GM03348 (cell line): ENCODE measurements at places on chromosomes 1 and 21.
A peak's percentile ranks its signal among the peaks of the same experiment; 100 is the strongest.

DNA sequence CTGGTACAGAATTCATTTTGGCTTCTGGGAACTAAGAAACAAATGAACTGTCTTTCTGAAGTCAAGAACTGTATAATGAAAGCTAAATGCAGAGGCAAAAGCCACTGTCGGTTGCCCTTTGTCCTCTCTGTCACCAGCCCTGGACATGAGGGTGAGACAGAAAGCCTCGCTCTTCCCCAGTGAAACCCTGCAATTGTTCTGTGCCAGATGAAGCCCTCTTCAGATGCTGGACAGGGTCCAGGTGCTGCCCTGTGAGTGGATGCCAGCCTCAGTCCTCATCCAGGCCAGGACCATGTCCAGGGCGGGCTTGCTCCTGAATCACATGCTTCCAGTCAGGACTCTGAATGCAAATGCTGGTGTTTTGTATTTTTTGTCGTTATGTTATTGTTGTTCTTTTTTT, 138.7 kb downstream of the RUNX1 start:
- no peak for DNase-seq

DNA sequence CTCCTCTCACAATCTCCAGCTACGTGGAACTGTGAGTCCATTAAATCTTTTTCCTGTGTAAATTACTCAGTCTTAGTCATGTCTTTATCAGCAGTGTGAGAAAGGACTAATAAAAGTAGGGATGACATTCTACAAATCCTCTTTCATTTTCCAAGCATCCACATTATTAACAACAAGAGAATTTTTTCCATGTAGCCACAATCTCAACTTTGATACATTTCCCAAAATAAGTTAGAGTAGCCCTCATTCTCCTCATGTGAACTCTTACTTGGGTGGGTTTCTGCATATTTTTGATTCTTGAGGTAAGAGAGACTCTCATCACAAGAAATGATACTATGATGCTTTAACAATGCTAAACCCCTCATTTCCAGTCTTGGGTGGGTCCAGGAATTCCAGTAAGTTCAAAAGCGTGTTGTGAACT, 52.8 kb downstream of the TNFSF18 start:
- no peak for DNase-seq

GRCh38 chr21:42794551-42794950, 84.8 kb downstream of the WDR4 start:
- no peak for DNase-seq

GRCh38 chr1:110673805-110674336, 869 bp downstream of the KCNA3 start:
- DNase-seq: no peak

- DNase-seq: no peak
Observed at GRCh38 chr1:206690516-206690915, 5.8 kb downstream of the MAPKAPK2 start.

GRCh38 chr1:12473596-12474362, 144.2 kb downstream of the DHRS3 start:
- no peak for DNase-seq

- no peak for DNase-seq
Observed at GRCh38 chr1:84961316-84961715, 35.6 kb downstream of the MCOLN2 start.

DNA sequence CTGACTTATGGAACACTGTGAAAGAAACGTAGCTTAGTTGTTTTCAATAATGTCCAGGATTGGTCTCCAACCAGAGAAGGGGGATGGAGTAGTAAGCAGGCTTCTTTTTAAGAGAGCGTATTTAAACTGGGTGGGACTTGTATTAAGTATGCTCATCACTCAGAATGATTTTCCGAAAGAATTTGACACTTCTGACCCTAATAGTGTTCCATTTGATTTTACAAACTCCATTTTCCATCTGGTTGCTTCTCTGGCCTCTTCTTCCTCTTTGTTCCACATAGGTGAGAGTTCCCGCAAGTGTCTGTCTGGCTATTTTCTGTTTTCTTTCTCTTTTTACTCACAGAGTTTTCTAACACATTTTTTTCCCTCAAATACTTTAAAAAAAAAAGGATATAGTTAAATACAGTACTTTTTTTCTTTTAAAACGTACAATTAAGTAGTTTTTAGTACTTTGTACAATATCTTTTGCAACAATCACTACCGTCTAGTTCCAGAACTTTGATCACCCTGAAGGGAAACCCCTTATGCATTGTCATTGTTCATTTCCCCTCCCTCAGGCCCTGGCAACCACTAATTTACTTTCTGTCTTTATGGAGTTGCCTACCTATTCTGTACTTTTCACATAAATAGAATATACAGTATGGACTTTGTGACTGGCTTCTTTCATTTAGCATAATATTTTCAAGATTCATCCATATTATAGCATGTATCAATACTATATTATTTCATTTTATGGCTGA, 67.0 kb downstream of the RASAL2 start:
- DNase-seq: no peak

GRCh38 chr1:21568809-21569385, 59.7 kb downstream of the ALPL start:
- DNase-seq: no peak

GRCh38 chr21:34091032-34091431, 17.7 kb downstream of the MRPS6 start:
- no peak for DNase-seq

GRCh38 chr1:119291611-119292206, 76.9 kb upstream of the HAO2 start:
- peak; percentile 20 for DNase-seq

DNA sequence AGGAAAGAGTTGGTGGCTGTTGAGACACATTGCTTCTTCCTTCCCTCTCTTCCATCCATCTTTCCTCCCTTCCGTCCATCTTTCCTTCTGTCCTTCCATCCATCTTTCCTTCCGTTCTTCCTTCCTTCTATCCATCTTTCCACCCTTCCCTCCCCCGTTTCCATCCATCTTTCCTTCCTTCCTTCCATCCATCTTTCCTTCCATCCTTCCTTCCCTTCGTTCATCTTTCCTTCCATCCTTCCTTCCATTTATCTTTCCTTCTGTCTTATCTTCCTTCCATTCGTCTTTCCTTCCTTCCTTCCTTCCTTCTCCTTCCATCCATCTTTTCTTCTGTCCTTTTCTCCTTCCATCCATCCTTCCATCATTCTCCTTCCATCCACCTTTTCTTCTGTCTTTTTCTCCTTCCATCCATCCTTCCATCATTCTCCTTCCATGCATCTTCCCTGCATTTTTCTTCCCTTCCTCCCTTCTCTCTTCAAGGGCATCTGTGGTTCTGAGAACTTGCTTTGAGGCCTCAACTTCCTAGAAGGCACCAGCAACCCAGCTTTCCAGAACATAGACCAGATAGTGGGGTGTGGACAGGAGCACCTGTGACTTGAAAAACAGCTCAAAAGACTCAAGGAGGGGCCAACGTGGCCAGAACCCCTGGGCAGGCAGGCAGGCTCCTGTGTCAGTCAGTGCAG, 48.9 kb upstream of the SELENON start:
- DNase-seq: no peak

DNA sequence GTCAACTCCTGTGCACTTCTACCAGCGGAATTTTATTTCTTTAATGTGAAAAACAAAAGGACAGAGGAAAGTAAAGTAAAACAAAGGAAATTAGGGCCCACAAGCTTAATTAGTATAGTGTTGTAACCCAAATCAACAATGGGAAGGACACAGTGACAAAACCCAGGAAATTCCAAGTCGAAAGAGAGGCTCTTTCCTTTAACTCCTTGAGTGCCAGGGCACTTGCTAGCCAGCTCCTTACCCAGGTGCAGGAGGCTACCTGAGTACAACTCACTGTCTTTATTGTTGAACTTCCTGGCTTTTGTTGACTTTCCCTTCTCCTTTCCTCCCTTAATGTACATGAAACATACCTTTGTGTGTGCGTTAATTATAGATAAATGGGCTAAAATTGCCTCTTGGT, 55.0 kb downstream of the PEX14 start:
- DNase-seq: no peak

DNA sequence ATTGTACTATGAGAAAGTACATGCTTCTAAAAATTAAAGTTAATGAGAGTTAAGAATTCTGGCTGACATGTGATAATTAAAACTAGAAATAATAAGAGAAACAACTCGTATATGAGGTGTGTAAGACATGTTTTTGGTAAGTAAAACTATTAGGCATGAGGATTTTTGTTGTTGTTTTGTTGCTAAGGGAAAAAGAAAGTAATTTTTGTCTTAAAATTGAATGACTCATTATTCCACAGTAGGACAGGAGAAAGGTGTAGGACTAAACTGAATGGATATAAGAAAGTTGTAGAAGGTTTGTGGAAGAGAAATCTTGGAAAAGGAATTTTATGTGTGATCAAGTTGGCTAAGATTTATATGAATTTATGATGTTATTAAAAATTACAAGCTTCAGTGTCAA, 54.8 kb downstream of the TBX19 start:
- no peak for DNase-seq

GRCh38 chr1:183025782-183026774, 2.9 kb downstream of the LAMC1 start:
- DNase-seq: no peak

GRCh38 chr1:165871311-165872067, 44.1 kb downstream of the UCK2 start:
- no peak for DNase-seq

GRCh38 chr1:163427279-163427678, 105.5 kb downstream of the NUF2 start:
- no peak for DNase-seq

- DNase-seq: peak; percentile 47
Observed at GRCh38 chr1:64920941-64921589, 45.3 kb downstream of the JAK1 start.

DNA sequence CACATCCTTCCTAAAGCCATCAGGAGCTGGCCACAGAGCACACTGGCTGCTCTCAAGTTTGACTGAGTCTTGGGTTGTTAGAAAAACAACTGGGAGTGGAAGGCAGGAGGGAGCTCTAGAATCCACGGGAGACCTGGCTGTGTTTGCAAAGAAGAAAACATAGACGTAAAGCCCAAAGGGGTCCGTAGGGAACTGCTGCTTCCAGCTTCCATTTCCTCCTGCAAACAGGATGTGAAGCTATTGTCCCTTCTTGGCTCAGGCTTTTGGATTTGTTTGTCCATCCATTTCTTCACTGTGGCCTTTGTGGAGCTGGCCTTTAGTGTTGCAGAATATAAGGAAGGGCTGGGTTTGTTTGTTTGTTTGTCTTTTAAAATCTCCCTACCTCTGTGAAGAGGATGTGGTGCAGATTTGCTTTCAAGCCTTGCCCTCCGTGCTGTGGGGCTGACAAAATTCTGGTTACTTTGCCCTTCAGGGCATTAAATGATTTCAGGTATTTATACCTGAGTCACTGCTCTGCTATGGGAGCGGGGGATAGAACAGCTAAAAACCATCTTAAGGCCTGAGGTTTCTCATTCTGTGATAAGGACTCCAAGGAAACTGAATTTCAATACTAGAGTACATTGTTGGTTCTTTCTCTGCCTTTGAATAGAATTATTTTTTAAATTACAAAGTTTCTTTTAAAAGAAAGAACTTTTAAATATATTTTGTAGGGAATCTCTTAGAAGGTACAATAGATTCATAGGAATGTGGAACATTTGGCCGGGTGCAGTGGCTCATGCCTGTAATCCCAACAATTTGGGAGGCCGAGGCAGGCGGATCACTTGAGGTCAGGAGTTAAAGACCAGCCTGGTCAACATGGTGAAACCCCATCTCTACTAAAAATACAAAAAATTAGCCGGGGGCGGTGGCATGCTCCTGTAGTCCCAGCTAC, 74.3 kb downstream of the MPZL1 start:
- no peak for DNase-seq
